ENCODE measurements at places on chromosomes 2 and 18.

DNA sequence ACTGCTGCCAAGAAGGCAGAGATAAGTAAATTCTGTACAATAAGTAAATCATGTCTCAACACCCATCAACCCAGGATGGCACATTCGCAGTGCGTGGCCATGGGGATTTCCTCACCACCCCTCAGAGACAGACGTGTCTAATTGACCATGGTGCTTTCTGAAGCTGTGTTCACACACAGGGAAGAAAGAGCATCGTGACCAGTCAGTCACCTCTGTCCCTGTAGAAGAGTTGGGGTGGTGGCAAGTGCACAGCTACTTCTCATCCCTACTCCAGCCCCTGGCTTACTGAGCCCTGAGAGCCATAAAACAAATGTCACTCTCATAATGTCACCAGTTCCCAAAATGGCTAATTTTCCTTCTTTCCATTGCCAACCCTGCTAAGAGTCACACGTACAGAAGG, 31.3 kb upstream of the MLPH start:
- no peak for DNase-seq

GRCh38 chr2:240812721-240813120, 7.3 kb downstream of the KIF1A start:
- no peak for DNase-seq

GRCh38 chr2:48583961-48584360, 33.7 kb upstream of the GTF2A1L start:
- no peak for DNase-seq

GRCh38 chr2:191246820-191247380, 1.7 kb downstream of the MYO1B start:
- DNase-seq: no peak

- DNase-seq: no peak
Measured at GRCh38 chr2:109299536-109299935, 170.5 kb downstream of the SH3RF3 start.
